ENCODE measurements at places on chromosomes 7 and 10. TPM values are rescaled to one million over a fixed set of nuclear protein-coding genes. Genes with fewer than 3 reads are reported as not detected.

HOXA2 gene
- total RNA-seq: 0.59 TPM

DNA sequence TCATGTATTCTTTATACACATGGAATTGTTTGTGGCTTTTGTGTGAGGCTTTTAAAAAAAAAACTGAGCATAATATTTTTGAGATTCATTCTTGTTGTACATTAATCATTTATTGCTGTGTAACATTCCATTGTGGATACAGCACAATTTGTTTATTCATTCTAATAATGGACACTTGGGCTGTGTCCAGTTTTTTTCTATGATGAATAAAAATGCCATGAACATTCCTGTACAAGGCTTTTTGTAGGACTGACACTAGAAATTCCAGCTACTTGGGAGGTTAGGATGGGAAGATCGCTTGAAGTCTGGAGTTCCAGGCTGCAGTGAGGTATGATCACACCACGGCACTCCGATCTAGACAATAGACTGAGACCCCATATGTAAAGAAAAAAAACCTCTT is 254.3 kb upstream of the CACNA2D1 start:
- DNase-seq: peak; percentile 1

MNX1 gene
- not detected for total RNA-seq

GRCh38 chr7:69049326-69049725 is 548.9 kb upstream of the AUTS2 start:
- DNase-seq: no peak

GRCh38 chr7:30911561-30911969 is at the start of gene AQP1:
AQP1 (plus strand) TSS chr7:30911853; CDS start chr7:30911910, 57 bp downstream.
- no peak for DNase-seq

GHITM gene
- 203 TPM for total RNA-seq

CALCR gene
- total RNA-seq: not detected

VIPR2 gene
- total RNA-seq: not detected

INHBA gene
- 2.4 TPM for total RNA-seq

ANKRD7 gene
- 0.13 TPM for total RNA-seq

GRCh38 chr7:47941136-47941844 is 7.0 kb downstream of the PKD1L1 start:
- DNase-seq: peak; percentile 88

GRCh38 chr10:11522821-11523245 is 88.6 kb downstream of the USP6NL start:
- no peak for DNase-seq

GRCh38 chr7:83476511-83477050 is 172.4 kb downstream of the SEMA3E start:
- no peak for DNase-seq

DNA sequence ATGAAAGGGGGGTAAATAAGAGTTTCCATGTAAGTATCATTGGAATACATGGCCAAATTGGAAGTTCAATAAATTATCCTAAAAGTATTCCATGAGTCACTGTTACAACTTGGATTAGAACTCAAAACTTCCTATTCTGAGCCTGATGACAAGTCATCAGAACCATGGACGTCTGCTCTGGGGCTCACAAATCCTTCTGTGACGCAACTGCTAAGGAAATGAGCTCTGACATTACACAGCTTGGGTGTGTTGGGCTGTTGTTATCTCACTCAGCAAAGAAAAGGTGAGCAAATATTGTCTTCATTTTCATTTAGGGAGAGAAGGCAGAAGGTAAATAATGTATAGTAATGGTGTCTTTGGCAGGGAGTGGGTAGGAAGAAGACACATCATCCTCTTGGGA is 214.8 kb upstream of the ADO start:
- no peak for DNase-seq

RASA4 gene
- 2.5 TPM for total RNA-seq

CNTNAP2 gene
- not detected for total RNA-seq

- no peak for DNase-seq
These were observed 36.1 kb upstream of the MDFIC start for GRCh38 chr7:114885836-114886235.

RAPGEF5 gene
- total RNA-seq: 106 TPM

ATOH7 gene
- not detected for total RNA-seq

GRCh38 chr10:5385224-5385623 is 19.4 kb downstream of the TUBAL3 start:
- no peak for DNase-seq

DNA sequence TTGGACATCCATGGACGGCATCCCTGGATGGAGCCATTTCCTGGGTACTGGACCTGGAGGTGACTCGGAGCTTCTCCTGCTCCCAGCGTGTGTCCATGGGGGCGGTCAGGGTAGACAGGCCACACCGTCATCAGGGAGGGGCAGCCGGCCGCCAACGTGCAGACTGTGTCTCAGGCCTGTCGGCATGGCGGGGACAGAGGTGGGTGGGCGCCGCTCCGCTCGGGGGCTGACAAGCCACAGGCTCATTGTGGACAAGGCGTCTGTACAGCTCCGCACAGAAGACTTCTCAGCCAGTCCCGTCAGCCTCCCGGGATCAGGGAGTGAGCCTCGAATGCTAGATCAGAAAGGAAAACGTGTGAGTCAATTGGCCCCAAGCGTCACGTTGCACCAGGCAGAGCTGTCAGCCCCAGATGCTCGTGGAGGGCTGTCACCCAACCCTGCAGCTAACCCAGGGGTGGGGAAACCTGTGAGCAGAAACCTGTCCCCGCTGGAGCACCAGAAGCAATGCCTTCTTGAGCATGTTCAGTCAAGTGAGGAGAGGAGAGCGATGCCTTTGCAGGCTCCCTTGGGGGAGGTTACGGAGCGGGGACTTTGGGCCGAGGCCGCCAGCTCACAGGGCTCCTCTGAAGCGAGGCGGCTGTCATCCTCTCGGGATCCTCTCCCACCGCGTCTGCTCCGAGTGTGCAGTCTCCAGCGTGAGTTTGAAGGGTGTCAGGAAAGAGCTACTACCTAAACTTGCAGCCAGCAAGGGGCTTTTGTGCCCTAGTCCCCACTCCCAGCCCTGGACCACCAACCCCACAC is 16.0 kb upstream of the DPYSL4 start:
- no peak for DNase-seq

GRCh38 chr7:151631570-151631952 is 111.9 kb upstream of the RHEB start:
- no peak for DNase-seq

DNA sequence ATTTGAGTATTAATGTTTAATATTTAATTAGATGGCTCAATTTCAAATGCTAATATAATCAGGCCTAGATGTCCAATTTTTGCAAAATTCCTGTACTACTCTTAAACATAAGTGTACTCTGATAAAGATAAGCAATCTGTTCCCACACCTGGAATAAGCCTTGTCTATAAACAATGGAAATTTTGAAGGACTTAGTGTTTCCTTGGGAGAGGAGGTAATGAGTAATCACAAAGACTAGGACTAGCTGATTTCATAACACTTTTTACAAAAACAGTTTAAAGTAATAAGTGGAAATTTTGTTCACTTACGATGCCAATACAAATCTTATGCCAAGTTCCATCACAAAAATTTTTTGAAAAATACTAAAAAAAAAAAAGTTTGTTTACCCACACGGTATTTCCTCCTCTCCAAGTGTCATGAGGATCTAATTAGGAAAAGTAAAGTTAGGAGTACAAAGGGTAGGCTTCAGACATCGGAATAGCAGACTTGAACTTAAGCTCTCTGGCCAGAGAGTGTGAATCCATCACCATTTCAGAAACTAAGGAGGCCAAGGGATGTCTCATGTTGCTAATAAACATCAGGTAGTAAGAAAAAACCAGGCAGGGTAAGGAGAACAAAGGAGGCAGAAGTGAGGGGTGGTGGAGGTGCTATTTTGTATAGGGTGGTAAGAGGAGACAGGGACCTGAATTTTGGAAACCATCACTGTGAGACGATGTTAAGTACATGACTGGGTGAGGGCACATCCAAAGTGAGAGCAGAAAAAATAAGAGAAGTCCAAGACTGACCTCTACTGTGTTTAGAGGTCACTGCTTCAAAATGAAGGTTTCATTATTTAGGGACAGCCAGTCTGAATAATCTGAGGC is 61.3 kb downstream of the RAPGEF5 start:
- peak; percentile 35 for DNase-seq

DNA sequence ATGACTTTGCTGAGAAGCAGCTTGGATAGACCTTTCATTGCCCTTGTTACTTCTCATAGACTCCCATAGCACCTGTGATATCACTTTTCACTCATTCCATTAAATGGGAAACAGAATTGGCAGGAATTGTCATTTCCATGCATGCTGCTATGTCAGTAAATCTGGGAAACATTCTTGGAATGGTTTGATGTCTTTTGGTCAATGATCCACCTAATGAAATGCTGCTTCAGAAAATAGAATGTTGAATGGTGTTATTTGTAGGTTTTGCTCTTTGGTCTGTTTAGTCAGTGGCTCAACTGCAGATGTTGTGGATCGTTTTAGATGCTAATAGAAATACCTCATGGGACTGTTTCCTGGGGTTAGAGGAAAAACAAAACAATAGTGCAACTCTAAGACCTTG is 127.8 kb downstream of the PLPP4 start:
- no peak for DNase-seq

Data from pulmonary artery endothelial cell (primary cell).